SK-N-SH (cell line): ENCODE measurements at places on chromosomes 7 and 10.
A peak's percentile ranks its signal among the peaks of the same experiment; 100 is the strongest.

GRCh38 chr7:30148426-30148825, 13.6 kb downstream of the MTURN start:
- no peak for DNase-seq

DNA sequence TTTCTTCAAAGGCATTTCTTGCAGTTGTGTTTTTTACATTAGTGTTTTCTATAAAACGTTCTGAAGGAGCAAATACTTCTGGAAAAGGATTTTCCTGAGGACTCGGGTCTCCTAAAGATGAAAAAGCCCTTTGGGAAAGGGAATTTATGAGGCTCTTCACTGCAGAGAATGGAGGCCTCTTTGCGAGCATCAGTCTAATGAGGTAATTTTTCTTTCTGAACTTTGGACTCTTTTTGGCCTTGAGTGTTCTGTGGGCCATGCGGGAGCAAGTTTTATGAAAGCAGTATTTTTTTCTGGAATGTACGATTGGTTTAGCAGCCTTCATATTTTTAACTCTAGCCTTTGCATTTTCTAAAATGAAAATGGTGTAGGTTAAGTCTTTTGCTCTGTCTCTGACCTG, 6.4 kb upstream of the ACBD5 start:
- no peak for DNase-seq

GRCh38 chr7:30172451-30172850, 37.7 kb downstream of the MTURN start:
- no peak for DNase-seq

DNA sequence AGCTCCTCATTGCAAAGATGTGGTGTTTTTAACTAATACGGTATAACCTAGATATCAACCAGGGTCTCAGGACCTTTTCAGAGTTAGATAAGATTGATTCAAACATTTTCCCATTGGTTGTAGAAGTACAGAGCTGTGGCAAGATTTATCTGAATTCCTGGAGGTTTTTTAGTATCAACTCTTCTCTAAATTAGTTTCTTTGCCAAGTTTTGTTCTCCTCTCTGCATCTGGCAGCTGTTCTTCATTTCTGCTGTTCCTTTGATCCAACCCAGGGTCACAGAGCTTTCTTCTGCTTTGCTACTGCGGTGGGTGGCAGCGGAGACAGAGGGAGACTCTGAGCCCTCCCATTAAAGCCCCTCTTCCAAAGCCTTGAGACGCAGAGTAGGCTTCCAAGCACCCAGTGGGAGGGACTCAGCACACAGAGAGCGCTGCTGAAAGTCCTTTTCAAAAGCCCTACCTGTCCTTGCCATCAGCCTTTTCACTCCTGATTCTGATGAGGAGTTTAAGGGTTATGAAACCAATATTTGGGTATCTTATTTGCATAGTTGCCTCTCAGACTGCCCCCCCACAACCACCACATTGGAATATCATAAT, 146.3 kb upstream of the EEPD1 start:
- DNase-seq: no peak

- no peak for DNase-seq
These were observed 10.4 kb downstream of the ADAM8 start for GRCh38 chr10:133266056-133266795.

GRCh38 chr10:34649385-34649784, 165.7 kb downstream of the PARD3 start:
- DNase-seq: no peak

- DNase-seq: peak; percentile 83
These were observed 58.7 kb downstream of the ZRANB1 start for GRCh38 chr10:125000366-125001312.

- no peak for DNase-seq
These were observed 69.6 kb downstream of the NRG3 start for GRCh38 chr10:81944609-81945008.

- DNase-seq: peak; percentile 85
These were observed 33.5 kb upstream of the AUTS2 start for GRCh38 chr7:69564454-69565417.

- no peak for DNase-seq
These were observed 91.1 kb downstream of the OR13A1 start for GRCh38 chr10:45224219-45224841.

GRCh38 chr10:50605269-50605950, 18.3 kb downstream of the SGMS1 start:
- no peak for DNase-seq

DNA sequence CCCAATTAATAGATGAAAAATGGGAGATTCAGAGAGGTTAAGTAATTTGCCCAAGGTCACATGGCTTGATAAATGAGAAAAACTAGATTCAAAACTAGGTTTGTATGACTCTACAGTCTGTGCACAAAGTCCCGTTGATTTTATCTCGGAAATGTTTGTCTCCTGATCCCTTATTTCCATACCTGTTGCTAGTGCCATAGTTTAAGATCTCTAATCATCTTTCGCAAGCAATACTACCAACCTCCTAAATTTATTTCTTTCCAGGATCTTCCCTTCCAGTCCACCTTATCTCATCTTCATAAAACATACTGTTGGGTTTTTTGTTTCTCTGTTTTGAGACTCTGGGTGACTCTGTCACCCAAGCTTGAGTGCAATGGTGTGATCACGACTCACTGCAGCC, 2.9 kb downstream of the NT5C3A start:
- DNase-seq: no peak

DNA sequence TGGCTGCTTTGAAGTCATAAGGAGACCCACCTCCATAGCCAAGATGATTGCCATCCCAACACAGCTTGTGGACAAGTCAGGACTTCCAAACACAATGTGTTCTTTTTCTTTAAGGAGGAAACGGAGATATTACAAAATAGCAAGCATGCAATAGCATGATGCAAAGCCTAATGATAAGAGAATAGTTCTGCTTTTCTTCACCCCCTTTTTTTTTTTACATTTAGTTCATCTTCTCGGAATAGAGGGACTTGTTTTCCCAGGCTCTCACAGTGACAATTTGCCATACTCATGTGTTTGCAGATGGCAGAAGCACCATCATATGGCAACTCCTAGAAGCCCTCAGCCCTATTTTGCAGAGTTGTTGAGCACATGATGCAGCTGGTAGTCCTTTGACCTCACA, 119.8 kb downstream of the ITGB8 start:
- DNase-seq: no peak

- DNase-seq: no peak
These were observed 150.5 kb downstream of the ELAPOR2 start for GRCh38 chr7:86908948-86909347.

DNA sequence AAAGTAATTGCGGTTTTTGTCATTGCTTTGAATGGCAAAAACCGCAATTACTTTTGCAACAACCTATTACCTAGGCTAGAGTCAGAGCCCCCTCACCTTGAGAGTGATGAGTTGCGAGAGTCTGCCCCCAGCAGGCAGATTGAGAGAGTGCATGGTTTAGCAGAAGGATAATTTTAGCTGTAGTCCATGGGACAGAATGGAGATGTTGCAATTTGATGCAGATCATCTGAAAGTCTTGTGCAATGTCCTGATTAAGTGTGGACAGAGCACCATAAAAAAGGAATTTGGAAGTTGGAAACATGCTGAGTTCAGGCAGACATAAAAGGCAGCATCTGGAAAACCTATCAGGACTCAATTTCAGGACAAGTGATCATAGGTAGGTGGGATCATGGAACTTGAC, 48.7 kb downstream of the GPR141 start:
- peak; percentile 51 for DNase-seq

GRCh38 chr10:18418541-18419215, 232.7 kb downstream of the NSUN6 start:
- no peak for DNase-seq

DNA sequence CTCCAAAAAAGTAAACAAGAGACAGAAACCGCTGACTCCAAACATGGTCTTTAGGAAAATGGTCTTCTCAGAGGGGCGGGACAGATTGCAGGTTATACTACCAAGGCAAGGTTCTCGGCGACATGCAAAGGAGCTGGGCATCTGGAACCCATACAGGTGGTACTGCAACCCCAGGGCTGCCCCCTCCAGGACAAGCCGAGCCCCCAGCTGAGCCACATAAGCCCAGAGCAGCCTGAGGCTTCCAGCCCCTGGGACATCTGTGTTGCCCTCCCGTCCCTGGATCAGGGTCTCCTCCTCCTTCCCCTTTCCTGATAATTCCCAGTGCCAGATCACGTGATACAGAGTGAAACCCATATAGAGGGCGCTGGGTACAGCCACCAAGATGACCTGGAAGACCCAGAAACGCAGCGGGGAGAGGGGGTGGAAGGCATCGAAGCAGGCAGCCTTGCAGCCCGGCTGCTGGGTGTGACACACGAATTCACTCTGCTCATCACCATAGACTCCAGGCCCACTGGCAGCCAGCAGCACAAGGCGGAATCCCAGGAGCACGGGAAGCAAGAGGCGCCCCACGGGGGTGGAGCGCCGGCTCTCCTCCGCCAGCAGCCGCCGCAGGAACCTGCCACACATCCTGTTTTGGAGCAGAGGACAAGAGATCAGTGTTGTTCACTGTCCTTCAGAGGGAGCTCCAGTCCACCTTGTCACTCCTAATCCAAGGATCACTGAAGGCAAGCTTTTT, at the start of gene GJC3:
Gene GJC3, minus strand, starts transcription at position 627 of the 736 bp plus-strand sequence. Its CDS starts 0 bp downstream, at position 627.
- peak; percentile 85 for DNase-seq

GRCh38 chr7:151252961-151253711, 4.6 kb upstream of the SMARCD3 start:
- no peak for DNase-seq

DNA sequence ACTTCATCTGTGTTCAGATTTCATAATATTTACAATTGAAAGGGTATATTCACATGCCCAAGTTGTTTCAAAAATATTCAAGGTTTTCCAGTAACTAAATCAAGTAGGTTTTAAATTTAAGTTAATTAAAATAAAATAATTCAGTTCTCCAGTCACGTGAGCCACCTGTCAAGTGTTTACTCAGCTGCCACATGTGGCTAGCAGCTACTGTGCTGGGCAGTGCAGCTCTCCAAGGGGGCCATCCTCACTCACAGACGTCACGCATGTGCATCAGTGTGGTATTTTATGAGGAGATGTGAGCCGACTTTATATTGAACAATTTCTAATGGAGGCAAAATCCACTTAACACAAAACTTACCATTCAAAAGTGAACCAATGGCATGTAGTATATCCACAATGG, 69.7 kb upstream of the CAMK2B start:
- no peak for DNase-seq

DNA sequence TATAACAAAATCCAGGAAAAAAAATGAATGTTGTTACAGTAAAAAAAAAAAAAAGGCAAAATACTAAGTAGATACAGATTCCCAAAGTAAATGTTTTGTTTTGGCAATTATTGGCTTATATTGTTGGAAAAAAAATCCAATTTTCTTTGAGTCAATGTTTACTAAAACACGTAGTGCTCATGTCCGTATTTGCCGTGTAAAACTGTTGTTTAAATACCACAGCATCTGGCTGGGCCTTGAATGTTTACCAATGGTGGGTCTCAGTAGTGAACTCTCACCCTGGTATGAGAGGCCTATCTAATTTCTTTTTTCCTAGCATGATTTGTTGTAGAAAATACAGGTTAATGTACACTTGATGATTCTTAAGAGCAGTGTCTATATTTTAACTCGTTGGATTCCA, 41.4 kb upstream of the SLC26A5 start:
- no peak for DNase-seq

DNA sequence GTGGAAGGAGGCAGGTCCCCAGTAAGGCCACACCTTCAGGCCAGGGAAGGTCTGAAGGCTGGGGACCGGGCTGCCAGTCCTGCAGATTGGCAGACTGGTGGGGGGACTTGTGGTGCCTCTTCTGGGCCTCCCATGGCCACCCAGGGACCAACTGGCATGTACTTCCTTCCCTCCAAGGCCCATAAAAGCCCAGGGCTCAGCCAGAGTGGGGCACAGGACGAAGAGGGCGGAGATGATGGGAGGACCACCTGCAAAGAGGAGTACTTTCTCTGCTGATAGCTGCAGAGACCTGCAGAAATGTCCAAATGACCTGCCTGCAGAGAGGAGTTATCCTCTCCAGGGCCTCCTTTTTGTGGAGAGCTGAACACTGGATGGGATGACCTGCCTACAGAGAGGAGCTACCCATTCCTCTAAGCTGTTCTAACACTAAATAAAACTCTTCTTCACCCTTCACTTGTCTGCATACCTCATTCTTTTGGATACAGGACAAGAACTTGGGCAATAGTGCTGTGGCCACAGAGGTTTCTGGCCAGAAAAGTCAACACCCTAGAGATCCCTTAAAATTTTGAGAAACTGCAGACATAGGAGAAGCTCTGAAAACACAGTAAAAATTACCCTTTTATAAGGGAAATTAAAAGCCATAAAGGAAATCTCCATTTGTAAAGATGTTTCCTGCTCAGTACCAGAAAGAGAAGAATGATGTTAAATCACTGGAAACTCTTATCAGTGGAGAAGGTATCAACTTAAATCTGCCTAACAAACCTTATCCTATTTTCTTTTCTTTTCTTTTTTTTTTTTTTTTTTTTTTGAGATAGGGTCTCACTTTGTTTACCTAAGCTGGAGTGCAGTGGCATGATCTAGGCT, 20.7 kb upstream of the PRF1 start:
- no peak for DNase-seq

DNA sequence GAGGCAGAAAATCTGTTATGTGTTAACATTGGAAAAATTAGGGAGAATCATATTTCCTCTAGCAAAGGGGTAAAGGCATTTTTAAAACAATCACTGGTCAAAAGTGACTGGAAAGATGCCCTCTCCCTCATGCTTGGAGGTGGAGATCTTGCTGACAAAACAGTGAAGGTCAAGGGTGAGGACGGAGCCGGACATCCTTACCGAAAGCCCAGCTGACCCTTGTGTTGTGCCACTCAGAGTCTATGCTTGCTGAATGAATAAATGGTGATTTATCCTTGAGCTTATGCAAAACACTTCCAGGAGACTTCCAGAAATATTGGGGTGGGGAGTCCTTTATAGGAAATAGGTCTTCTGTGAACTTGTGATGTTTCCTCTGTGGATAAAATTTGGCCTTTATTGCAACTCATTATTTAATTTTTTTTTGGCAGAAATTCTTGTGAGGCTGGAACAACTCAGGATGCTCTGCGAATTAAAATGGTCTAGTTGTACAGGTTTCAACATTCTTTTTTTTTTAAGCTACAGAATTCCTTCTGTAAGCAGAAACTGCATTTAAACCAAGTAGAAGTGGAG, 28.3 kb upstream of the ELMO1 start:
- no peak for DNase-seq

DNA sequence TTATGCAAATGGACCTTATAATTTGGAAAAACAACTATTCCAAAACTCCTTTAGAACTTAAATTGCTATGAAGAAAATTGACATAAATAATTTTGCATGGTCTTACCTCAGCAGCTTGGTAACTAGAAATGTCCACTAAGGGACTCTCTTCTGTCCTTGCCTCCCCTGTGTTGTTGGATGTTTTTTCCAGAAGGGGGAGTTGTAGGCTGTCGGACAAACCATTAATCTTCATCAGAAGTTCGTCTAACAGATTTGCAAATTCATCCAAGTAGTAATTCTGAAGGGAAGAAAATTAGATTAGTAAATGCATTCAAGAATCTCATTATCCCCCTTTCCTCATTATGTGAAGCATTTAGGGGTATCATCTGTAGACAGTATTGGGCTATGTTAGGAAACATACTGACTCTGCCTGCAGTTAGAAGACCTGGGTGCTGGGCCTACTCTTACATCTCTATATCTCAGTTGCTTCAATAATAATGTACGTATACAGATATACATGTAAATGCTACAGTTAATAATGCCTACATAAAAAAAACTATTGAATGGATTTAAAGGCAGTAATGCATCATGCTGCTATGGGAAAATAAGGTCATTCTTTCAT, 155.6 kb downstream of the PKD1L1 start:
- DNase-seq: no peak

- DNase-seq: no peak
These were observed 65.9 kb upstream of the RSU1 start for GRCh38 chr10:16883084-16883483.
